ENCODE measurements at places on chromosomes 11 and 22.

GRCh38 chr22:47034905-47035419 lies 272.5 kb downstream of the TBC1D22A start:
- DNase-seq: no peak

DNA sequence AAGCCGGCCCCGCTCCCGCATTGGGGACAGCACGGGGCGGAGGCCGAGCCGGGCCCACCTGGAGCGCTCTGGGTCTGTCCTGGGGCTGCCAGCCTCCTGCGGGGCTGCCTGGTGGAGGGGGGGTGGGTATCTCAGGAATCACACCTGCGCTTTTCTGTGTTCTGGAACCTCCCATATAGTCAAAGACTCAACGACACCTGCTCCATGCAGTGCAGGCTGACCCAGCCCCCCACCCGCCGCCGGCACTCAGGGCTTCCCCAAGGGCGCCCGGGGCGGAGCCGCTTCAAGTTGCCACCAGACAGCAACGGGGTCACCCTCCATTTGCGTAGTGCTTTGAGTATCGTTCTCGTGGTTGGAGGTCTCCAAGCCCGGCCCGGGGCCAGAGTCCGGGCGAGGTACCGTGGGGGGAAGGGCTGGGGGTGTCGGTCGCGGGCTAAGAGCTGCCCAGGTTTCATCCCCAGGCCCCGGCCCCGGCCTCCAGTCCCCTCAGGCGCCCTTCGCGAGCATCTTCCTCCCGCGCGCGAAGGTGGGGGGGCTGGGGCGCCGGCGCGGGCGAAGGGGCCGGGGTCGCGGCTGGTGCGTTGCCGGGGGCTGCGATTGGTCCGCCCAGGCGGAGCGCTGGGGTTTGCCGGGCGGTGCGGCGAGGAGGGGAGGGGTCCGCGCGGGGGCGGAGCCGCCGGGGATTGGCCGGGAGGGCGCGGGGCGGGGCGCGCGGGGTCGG lies 6.6 kb downstream of the TSPAN4 start:
- DNase-seq: no peak

DNA sequence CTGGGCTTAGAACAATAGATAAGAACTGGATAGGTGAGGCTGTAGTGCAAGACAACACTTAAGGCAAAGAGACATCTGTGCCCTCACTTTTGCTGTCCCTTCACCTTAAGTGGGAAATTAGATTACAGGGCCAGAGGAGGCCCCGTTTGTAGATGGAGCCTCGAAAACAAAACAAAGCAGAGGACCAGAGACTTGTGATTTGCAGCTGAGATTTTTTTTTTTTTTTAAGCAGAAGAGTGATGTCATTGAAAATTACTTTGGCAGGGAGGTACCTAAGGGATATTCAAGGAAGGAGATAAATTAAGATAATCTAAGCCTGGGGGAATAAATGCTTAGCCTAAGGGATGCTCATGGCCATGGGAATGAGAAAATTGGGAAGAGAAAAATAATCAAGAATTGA lies 31.4 kb downstream of the ZC3H12C start:
- DNase-seq: no peak

- no peak for DNase-seq
Measured at GRCh38 chr22:25219948-25220442, 556 bp downstream of the CRYBB2 start.

GRCh38 chr11:76321340-76321739 lies 59.6 kb downstream of the THAP12 start:
- no peak for DNase-seq

DNA sequence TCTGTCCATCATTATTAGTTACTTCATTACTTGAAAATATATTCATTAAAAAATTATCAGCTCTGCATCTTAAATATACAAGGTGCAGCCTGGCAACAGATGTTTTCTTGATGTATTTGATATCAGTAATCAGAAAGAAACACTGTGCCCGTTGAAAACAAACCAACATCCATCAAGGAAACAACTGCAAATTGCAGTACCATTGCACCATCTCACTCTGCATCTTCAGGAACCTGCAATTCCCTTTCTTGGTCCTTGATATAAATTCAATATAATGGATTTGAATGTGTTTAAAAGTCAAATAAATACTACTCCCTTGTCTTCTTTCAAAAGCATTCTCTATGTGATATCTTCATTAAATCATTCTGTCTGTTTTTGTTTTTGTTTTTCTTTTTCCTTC lies 1131.2 kb downstream of the FAM181B start:
- DNase-seq: no peak

- DNase-seq: no peak
Measured at GRCh38 chr11:60459345-60459744, 3.7 kb downstream of the MS4A1 start.

DNA sequence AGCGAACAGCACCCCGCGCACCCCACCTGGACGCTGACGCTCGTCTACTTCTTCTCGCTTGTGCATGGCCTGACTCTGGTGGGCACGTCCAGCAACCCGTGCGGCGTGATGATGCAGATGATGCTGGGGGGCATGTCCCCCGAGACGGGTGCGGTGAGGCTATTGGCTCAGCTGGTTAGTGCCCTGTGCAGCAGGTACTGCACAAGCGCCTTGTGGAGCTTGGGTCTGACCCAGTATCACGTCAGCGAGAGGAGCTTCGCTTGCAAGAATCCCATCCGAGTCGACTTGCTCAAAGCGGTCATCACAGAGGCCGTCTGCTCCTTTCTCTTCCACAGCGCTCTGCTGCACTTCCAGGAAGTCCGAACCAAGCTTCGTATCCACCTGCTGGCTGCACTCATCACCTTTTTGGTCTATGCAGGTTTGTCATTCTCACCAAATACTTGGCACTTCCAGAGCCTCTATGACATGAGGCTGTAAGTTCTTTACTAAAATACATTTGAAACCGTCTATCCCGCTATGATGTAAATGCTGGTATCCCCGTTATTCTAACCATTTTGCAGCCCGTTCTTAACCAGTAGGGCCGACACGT lies 535 bp downstream of the AQP11 start:
- peak; percentile 15 for DNase-seq

- DNase-seq: peak; percentile 17
Measured at GRCh38 chr22:40818192-40818746, 877 bp downstream of the SLC25A17 start.

DNA sequence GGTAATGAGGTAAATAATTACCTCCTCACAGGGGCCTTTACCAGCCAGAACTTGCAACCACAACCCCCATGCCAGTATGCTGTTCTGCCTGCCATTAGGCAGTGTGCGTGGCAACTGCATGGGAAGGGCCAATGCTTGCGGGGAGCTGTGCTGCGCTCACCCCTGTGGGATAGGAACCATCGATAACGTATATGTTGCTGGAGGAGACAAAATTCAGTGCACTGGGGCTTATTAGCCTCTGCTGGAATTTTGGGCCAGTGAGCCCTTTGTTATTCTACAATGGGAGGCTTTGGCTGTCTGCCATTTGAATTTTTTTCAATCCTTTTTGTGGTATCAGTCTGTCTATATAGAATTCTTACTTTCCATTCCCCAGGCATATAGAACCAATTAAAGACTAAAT lies 47.3 kb downstream of the PPP2R1B start:
- no peak for DNase-seq

GRCh38 chr22:20922141-20922751 lies 5.0 kb downstream of the CRKL start:
- no peak for DNase-seq

DNA sequence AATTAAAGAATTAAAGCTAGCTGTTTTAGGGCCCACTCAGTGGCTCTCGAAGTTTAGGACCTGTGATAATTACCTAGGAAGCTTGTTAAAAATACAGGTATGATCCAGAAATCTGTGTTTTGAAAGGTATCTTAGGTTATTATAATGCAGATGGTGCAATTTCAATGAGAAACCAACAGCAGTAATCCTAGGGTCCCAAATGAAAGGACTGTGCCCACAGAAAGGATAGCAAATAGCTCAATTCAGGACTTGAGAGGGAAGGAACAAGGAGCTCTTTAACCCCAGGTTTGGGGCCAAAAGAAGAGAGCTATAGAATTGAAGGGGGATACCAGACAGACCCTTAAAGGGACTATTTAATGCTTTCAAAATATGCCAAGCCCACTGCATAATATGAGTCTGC lies 11.7 kb downstream of the MMP20 start:
- DNase-seq: no peak

DNA sequence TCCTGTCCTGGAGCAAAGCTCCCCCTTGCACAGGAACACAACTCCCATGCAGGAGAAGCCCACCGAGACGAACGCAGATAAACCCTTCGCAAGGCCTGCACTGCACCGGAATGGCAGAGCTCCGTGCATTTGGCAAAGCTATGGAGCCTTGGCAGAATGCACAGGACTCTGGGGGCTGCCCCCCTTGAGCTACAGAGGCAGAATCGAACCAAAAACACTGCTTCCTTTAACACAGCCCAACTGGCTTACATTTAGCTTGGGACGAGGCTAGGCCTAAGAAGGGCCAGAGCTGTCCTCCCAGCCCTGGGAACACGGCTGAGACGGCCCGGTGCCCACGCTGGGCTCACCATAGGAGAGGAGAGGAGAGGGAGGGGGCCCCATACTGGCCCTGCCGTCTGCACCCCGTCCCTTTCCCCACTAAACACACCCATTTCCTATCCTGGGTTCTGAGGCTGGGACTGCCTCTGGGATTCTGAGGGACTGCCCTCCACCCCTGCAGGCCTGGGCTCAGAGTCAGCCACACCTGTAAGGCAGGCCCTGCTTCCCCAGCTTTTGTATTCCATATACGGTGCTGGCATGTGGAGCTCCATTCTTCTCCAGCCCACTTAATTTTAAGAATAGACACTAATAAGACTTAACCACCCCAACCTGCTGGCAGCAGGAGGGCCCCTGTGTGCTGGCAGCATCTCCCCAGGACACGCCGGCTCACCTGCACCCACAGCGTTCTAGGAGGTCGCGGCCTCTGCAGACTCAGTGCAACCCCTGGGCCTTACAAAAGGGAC lies 32.9 kb downstream of the PPM1F start:
- DNase-seq: no peak

DNA sequence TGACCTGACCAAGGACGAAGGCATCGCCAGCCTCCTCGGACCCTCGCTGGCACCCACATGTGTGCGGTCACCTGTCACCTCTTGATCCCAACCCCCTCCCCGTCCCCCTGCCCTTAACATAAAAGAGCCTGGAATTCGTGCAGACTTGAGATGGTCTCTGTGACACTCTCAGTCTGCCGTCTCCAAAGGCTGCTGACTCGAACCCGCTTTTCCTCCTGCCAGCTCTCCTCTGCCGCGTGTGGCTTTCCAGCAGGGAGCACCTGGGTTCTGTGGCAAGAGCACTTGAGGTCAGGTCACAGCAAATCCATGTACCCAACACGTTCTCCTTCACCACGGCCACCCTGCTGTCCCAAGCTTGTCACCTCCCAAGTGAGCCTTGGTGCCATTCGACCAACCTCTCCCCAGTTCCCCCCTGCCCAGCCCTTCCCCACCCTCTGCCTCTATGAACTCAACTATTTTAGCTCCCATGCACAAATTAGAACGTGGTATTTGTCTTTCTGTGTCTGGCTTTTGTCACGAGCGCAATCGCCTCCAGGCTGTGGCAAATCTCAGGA lies 207.6 kb downstream of the BRD1 start:
- no peak for DNase-seq

GRCh38 chr11:70085815-70086769 lies 8.0 kb downstream of the ANO1 start:
- no peak for DNase-seq

DNA sequence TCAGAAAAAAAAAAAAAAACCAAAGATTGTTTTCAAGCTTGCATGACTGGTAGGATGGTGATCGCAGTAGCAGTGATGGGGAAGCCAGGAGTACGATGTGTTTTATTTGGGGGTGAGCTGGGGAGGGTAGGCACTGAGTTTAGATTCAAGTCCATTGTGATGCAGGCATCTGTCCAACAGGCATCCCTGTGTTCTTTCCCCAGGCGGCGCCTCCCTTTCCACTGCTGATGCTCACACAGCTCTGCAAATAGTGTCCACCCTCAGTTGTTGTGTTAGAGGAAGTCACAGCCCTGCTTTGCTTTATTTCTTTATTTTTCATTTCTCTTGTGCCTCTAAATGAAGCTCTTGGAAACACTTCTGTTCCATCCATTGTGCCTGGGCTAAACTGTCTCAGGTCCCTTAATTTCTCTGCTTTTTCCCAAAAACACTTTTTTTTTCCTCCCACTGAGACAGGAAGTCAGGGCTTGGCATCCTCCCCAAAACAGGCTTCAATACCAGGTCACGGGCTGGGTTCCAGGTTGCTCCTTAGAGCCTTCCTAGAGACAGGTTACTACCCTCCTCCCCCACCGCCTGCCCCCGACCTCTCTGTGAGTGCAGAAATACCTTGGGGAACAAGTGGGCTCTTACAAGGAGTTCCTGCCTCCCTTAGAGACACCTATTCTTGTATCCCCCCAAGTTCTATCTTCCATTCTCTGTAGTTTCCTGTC lies 38.6 kb upstream of the HSPA8 start:
- DNase-seq: no peak

- no peak for DNase-seq
Measured at GRCh38 chr11:126800009-126800408, 200.6 kb downstream of the KIRREL3 start.

- DNase-seq: peak; percentile 69
Measured at GRCh38 chr11:119865661-119866156, 136.7 kb upstream of the NECTIN1 start.

- no peak for DNase-seq
Measured at GRCh38 chr11:41999066-41999465, 539.6 kb upstream of the LRRC4C start.

GRCh38 chr11:64410404-64410734 lies 51.4 kb downstream of the RPS6KA4 start:
- DNase-seq: no peak

DNA sequence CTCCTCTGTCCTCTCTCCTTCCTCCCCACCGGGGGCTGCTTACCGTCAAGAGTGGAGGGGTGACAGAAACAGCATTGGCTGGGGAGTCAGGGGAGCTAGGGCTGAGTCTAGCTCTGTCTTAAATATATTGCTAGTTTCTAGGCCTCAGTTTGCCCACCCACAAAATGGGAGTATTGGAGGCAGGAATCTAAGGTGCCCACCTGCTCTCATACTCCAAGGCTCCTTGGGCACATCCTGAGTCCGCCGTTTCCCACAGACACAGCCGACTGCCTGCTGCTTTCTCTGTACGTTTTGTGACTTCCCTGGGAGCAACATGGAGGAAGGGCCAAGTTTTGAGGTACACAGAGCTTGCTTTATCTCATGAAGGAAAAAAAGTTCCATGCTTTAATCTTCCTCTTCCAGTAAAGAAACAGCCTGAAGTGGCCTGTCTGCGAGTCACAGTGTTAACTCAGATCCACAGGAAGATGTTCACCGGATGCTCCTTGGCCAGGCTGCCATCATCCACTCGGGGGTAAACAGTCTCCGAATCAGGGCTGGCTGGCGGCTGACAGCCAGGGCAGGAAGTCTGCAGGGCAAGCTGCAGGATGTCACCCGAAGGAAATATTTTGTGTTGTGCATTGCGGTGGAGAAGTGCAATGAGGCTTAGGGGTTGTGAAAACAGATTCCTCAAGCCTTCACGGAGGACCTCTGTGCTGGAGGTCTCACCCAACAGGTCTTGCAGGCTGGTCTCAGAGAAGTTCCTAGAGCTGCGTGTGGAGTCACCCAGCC lies 11.0 kb upstream of the CERK start:
- peak; percentile 20 for DNase-seq

GRCh38 chr11:103842795-103843194 lies 193.6 kb upstream of the DDI1 start:
- DNase-seq: no peak

GRCh38 chr11:105315287-105315686 lies 175.7 kb upstream of the CARD18 start:
- DNase-seq: no peak

Measured in NB4 (cell line).